ENCODE measurements at places on chromosomes 16 and 17.

DNA sequence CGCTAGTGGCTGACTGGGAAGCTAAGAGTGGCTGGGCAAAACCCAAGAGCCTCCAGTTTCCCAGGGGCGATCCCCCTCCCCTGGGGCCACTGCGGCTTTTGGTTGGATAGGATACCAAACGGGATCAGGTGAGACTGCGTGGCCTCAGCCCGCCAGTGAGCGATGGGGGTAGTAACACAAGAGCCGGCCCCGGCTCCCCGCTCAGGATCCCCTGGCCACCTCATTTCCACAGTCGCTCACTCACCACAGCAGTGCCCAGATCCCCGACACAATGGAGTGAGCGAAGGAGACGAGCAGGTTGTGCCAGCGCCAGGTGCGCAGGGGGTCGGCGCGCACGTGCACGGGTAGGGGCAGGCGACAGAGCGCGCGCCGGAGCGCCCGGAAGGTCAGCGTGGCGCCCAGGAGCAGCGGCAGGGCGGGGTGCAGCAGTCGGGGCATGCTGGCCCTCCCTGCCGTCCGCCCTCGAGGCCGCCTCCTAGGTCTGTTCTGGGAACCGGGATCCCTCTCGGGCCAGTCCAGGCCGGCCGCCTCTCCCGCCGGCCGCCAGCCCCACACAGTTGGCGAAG lies 290 bp downstream of the TLCD1 start:
- peak; percentile 35 for DNase-seq

DNA sequence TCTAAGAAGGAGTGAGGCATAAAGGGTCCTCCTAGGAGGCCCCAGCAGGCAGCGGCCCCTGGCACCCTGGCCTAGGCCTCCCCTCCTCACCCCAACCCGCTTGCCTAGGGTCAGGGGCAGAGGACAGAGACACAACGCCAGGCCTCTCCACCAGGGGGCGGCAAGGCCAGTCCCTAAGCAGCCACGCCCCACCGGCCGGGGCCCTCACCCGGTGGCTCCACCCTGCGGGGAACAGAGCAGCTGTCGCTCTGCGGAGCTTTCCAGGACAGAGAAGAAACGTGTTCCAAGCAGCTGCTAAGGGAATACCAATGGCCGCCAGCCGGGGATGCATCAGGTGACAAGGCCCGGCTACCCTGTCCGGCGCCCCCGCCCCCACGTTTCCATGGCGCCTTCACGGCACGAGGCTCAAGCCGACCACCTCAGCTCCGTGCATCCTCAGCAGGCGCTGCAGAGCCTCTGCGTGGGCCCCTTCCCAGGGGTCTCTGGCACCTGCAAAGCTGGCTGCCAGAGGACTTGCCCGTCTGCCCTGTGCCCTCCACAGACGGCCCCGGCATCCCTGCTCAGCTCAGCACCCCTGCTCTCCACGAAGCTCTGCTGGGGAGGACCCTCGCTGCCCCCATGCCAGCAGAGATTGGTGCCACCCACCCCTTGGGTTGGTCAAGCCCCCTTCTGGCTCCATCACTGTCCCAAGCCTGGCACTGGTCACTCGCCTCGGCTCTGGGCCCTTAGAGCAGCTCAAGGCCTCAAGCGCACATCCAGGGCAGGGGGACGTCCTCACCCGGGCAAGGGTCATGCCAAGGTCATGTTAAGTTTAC lies 5.6 kb downstream of the ZNF598 start:
- peak; percentile 85 for DNase-seq

GRCh38 chr17:80068301-80069222 lies 32.1 kb downstream of the CCDC40 start:
- DNase-seq = no peak

GRCh38 chr17:70053241-70054234 lies 21.5 kb upstream of the KCNJ16 start:
- DNase-seq = no peak

DNA sequence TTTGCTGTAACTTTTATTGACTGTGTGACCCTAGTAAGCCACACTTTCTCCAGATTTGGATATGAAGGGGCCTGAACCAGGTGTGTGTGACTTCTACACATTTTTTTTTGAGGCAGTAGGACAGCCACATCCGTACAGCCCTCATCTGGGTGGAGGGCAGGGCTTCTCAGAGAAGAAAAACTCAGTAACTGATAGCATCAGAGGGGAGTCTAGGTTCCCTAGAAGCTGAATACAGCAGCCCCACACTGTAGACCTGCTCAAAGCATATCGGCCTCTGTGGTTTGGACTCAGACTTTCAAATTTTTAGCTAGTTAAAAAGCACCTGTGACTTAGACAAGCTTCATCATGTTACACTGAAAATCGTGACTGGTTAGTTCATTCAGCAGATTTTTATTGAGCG lies 10.8 kb downstream of the PRSS54 start:
- DNase-seq = no peak

DNA sequence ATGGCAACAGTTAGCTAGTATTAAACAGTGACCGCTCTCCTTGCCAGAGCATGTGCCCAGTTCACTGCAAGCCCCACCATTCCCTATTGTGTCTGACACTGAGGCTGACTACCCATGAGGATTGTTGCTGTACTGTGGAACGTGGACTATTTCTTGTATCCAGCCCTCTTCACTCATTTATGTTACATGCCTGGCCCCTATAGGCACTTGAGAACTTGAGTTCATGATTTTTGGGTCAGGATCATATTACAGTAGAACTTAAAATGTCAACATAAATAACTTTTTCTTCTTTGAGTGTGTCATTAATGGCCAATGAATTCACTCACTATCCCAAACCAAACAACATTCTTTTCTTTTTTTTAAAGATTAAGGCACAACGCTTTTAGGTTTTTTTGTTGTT lies 55.7 kb downstream of the LYRM1 start:
- peak; percentile 37 for DNase-seq

GRCh38 chr17:56653877-56654276 lies 60.4 kb downstream of the NOG start:
- DNase-seq = peak; percentile 84

- DNase-seq = peak; percentile 53
These were observed 345.8 kb upstream of the CDH5 start for GRCh38 chr16:66020642-66021041.

DNA sequence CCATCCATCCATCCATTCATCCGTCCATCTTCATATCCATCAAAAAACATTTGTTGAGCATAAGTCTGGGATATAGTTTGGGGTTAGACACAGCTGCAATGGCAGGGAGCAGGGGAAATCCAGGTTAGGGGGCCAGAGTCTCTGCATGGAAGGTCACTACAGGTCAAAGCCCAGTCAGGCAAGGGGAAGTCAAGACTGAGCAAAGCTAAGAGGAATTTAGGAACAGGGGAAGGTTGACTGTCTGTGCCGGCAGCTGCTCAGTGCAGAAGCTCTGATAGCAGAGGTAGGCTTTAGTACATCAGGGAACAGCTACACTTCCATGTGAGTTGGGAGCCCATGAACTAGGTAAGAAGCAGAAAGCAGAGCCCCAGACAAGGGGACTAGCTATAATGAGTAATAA lies 68.1 kb downstream of the IRF8 start:
- DNase-seq = no peak

- DNase-seq = no peak
These were observed 878 bp downstream of the KRT10 start for GRCh38 chr17:40821536-40821935.

GRCh38 chr17:66540131-66540781 lies 237.8 kb downstream of the PRKCA start:
- DNase-seq = peak; percentile 89

DNA sequence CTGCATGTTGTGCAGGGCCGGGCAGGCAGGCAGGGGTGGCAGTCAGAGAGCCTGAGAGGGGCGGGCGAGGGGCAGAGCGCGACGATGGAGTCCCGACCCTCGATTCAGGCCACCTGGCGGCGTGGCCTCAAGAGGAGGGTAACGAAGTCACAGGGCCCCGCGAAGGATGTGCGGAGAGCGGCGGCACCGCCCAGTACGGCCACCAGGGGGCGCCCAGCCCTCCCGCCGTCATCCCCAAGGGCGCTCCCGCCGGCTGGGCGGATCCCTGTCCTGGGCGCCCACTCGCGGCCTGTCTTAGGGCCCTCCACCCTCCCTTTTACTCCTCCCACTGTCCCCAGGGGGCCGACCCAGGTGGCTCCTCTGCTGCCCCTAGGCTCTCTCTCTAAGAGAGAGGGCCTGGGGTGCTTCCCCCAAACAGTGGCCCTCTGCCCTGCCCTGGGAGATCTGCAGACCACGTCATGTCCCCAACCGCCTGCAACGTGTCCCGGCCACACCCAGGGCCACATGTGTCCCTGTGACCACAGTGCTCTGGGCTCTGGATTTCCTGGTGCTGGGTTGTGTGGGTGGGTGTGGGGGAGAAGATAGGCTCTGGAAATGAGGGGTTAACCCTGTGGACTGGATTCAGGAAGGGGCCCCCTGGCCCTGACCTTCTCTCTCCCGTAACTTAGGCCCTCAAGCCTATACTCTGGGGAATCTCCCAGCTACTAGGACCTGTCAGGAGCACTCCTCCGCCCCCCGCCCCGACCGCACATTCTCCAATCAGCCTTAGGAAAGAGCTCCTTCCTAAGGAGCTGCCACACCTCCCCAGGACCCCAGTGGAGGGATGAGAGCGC lies 5.9 kb downstream of the DPEP2 start:
- peak; percentile 78 for DNase-seq

DNA sequence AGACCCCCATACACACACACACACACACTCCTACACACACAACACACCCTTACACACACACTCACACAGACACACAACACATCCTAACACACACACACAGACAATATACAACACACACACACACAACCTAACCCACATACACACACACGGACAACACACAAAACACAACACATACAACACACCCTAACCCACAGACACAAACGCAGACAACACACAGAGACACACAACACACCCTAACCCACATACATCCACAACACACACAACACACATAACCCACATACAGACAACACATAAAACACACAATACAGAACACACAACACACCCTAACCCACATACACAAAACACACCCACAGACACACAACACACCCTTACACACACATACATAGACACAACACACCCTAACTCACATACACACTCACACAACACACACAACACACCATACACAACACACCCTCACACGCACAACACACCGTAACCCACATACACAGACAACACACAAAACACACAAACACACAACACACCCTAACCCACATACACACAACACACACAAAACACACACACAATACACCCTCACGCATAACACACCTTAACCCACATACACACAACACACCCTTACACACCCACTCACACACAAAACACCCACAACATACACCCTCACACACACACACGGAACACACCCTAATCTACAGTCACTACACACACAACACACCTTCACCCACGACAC lies 4.4 kb downstream of the ASGR1 start:
- no peak for DNase-seq

- no peak for DNase-seq
These were observed 227.8 kb downstream of the ABCC12 start for GRCh38 chr16:47928008-47928407.

DNA sequence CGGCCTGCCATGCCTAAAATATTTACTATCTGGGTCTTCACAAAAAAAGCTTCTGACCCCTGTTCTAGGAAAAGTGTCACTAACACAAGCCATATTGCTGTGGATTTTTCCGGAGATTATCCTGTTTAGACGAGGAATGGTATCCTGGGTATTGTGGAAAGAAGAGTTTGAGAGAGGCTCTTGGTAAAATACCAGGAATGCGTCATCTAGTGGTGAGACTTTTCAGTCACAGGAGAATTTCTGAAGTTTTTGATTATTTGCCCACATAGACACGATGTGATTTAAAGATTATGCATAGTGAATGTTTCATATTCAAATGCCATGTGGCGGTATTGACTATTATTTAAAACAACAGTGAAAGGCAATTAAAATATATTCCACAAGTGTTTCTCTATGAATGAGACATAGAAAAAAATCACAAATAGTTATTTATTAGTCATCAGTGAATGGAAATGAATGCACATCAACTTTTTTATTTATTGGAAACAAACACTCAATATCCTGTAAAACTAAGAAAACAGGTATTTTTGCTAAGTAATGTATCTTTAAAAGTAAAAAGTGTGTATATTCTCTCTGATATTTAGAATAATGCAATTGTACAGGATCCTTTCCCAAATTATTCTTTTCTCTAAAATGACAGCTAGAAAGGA lies 7.8 kb downstream of the KRT28 start:
- DNase-seq = peak; percentile 49

DNA sequence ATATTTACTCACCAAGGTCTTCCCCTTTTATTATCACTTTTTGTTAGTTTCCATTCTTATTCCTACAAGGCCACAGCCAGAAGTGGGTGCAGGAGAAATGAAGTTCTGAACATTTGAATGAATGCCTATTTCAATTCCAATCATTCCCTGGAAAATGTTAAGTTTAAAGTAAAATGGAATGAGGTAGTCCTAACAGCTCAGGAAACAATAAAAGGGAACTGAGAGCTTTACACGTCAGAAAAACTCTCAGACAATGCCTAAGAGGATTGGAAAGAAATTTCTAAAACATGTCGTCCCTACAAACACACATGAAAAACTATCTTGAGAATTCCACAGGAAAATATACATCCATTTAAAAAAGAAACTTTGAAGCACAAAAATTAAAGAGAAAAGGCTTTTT lies 238.8 kb downstream of the STX8 start:
- DNase-seq = no peak

- DNase-seq = no peak
These were observed 470 bp downstream of the TRPV3 start for GRCh38 chr17:3556916-3557767.

DNA sequence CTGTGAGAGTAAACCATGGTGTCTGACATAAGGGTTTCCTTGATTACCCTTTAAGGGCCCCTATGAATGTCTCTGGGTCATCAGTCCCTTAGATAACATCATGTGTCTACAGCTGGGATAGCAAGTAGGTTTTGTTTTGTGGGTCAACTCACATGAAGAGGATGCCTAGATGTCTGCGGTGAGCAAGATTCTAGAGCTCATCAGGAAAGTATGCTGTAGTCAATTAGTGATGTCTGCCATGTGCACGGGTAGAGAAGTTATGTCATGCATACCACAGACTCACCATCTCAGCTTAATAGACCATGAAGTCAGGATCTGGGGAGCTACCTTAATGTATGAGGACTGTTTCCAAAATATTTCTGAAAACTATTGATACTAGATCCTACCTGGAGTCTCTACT lies 57.5 kb downstream of the CDH13 start:
- peak; percentile 66 for DNase-seq

GRCh38 chr16:2663553-2664546 lies 18.5 kb upstream of the KCTD5 start:
- peak; percentile 48 for DNase-seq

GRCh38 chr17:19726631-19727376 lies 10.4 kb upstream of the SLC47A2 start:
- DNase-seq = no peak

Data from fibroblast of skin of scalp (primary cell).